ENCODE measurements at places on chromosomes 13 and 19.

DNA sequence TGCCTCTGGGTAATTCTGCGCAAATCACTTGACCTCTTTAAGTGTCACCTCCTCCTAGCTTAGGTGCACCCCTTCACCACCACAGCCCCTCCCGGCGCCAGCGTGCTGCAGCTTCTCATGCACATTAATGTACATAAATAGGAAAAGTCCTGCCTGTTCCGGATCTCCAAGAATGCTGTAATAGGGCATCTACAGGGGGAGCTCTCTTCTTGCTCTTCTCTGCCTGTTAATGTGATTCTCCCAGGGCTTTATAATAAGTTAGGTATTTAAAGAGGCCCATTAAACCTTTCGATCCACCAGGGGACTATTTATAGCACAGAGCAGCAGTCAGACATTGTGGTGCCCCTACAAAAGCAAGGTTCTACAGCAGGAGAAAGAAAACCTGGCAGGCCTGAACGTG, 35.3 kb downstream of the SOX1 start:
- DNase-seq = no peak

DNA sequence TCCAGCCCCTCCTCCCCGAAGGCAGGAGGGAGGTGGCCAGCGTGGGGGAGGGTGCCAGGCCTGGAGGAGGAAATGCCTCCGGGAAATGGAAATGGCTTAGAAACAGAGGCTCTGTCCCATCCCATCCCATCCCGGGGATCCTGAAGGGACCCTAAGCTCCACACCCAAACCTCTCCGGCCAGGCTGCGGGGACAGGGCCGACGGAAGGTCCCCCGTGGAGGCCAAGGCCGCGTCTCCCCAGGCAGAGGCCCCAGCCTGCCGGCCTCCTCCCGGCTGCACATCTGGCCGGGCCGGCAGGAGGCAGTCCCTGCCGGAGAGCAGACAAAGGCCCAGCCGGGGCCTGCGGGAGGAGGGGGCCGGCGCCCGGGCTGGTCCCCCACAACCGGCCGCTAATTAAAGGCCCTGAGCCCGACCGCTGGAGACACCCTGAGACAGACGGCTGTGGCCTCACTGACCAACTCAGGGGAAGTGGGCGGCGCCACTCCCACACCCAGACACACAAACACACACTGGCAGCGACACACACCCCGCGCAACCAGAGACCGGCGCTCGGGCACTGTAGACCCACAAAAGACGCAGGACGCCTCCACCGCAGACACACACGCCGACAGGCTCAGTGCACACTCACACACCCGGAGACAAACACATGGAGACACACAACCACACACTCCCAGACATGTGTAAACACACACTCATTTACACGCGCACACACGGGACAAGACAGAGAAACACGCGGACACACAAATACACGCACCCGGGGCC, 1.1 kb downstream of the ADAMTS10 start:
- DNase-seq = peak; percentile 59

GRCh38 chr13:24107955-24108614, 52.4 kb upstream of the SPATA13 start:
- DNase-seq = no peak

GRCh38 chr13:67758975-67759374, 528.8 kb upstream of the PCDH9 start:
- DNase-seq = no peak

GRCh38 chr19:13087795-13088537, 14.7 kb downstream of the LYL1 start:
- no peak for DNase-seq

DNA sequence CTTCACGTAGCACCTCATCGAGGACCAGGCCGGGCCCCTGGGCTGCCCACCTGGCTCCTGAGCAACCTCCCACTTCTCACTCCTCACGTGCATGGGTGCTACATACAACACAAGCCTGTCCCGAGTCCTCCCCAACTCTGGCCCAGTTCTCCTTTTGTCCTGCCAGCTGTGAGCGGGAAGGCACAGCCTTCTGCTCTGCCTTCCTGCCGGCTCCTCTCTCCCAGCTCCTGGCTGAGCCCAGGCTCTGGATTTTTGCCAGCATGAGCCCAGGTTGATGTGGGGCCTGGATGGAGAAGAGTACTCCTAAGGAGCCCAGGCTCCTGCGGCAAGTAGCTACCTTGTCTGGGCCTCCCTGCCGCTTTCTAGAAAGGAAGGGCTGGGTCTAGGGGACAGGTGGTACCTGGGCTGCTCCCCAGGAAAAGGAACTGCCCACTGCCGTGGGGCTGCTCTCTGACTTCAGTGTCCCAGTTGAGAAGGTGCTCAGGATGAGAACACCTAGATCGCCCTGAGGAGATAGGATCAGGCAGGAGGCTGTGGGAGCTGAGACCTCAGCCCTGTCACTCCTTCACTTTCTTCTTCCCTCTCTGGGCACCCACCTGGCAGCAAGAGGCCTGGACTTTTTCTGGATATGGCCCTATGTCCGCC, 23.6 kb downstream of the LYL1 start:
- DNase-seq = no peak

DNA sequence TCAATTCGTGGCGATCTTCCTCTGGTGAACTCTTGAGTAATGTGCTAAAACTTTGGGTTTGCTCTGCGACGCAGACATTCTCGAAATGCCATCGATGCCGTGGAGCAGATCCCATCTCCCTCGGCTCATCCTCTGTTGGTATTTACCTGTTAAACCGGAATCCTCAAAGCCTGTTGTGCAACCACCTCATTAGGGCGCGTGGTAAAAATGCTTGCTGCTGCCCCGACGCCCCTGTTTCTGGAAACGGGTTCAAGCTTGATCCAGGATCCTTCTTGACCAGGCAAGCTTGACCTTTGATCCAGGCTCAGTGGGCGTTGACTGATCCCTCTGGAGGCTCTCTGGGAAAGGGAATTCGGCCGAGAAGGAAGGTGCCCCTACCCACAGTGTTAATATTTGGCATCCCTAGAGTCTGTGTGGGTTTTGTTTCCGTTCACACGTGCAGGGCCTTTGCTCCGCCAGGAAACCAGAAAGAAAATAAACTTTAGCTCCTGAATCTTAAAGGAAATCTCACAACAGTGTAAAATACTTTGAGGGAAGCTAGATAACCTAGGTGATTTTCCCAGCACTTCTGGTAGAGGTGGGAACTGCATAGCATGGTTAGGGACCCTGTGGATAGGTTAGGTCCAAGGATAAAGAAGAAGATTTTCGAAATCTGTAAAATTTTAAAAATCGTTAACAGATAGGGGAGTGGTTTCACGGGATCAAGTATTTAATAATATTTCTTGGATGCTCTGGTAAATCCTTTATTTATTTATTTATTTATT, 1.1 kb downstream of the LSM14A start:
- peak; percentile 52 for DNase-seq

DNA sequence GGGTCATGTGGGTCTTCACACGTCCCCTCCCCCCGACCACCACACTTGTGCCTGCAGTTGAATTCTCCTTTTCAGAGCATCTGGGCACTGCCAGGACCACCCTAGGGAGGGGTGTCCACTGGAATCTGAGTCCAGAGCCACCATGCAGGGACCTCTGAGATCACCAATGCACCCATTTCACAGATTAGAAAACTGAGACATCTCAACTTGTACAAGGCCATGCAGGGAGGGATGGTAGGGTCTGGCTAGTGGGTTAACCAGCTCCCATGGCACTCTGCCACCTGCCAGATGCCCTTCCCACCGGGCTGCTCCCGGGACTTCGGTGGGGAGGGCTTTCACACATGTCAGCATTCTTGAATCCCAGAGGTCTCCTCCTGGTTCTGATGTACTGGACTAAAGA, 44.3 kb upstream of the C19orf12 start:
- no peak for DNase-seq

- no peak for DNase-seq
Measured at GRCh38 chr19:8148410-8149260, 757 bp downstream of the FBN3 start.

- peak; percentile 37 for DNase-seq
Measured at GRCh38 chr19:41993612-41994483, at the start of gene ATP1A3. Gene ATP1A3, minus strand, starts transcription at chr19:41994230. Its CDS starts 154 bp downstream, at chr19:41994076.

GRCh38 chr19:1304197-1304924, 18.7 kb downstream of the EFNA2 start:
- no peak for DNase-seq
